ENCODE measurements at places on chromosomes 3 and 15.

GRCh38 chr15:49923671-49924070, 195.4 kb downstream of the ATP8B4 start:
- peak; percentile 71 for ATAC-seq

DNA sequence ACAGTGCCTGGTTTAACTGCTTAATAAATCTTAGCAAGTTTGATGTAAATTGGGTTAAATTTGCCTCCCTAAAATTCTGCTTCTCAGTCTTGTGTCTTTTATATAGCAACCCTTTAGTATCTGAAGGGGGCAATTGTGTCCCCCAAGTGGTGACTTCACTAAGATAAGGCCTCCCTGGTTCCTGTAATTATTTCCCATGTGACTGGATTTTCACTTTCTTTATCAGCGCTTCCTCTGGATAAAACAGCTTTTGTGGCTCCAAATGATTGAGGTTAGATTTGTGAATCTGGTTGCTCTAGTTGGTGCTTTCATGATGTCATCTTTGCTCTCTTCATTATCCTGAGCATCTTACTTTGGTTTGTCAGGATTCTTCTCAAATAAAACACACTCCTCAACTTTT, 334.3 kb upstream of the CTDSPL start:
- no peak for ATAC-seq

DNA sequence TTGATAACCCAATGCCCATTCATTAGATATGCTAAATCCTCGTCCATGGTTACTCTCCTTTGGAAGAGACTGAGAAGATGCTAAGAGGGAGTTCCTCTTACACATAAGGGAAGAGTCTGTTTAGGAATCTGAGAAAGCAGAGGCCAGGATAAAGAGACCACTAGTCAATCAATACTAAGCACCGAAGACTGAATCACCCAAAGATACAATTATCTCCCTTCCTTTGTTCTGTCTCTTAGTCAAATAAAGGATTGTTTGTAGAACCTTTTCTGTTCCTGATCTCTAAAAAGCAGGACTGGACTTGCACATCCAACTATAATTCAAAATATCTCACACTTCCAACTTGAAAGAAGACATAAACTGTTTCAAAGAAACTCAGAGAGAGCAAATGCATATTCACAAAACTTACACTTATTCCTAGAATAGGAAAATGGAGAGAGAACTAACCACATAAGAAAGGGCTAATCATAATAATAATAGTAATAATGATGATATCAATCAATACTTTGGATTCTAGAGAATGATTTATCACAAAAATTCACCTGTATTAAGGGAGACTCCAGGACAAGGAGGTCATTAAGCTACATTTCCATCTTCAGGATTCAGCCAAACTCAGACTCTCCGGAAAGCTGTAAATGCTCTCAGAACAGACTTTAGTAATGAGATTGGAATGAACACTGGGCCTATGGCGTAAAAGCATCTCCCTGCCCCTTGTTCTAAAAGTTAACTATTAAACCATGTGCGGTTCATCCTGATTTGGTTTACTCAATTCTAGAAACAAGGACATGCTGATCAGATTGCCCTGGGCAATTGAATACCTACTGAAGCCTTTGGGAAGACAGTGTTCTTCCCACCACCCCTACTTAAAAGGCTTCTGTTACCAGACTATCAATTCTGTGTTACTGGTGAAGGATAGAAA, 401.5 kb downstream of the ZBTB20 start:
- peak; percentile 12 for ATAC-seq

DNA sequence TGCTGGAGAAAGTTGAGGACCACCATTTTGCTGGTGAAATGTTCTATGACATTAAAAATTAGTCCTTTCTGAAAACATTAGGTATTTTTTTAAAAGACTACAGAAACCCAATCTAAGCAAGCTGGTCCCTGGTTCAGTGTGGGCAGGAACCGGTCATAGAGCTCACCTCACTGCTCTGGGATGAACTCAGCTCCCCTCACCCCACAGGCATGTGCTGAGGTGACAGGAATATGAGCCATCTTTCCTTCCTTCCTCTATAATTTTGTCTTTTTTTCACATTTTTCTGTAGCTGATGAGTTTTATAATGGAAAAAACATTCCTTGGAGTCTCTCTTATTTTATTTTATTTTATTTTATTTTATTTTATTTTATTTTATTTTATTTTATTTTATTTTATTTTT, 8.2 kb upstream of the LRRC15 start:
- ATAC-seq = no peak

- ATAC-seq = peak; percentile 17
These were observed 513.7 kb downstream of the FOXP1 start for GRCh38 chr3:71069797-71070196.

DNA sequence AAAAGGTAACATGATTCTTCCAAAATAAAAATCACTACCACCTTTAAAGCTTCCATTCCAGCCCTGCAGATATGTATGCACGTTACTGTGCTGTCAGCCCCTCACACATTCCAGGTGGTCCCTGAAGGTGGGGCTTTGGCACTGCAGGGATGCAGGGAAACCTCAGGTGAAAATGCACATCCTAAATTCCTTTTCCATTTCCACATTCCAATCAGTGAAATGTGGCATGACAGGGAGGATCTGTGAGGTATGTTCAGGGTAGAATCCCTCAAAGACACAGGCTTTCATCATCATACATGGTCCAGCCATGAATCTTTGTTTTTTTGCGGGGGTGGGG, 45.3 kb downstream of the CCR4 start:
- ATAC-seq = no peak

- ATAC-seq = peak; percentile 29
These were observed 835 bp downstream of the SEMA5B start for GRCh38 chr3:123026565-123027291.

GRCh38 chr3:14549256-14549919, 9.2 kb upstream of the GRIP2 start:
- no peak for ATAC-seq

DNA sequence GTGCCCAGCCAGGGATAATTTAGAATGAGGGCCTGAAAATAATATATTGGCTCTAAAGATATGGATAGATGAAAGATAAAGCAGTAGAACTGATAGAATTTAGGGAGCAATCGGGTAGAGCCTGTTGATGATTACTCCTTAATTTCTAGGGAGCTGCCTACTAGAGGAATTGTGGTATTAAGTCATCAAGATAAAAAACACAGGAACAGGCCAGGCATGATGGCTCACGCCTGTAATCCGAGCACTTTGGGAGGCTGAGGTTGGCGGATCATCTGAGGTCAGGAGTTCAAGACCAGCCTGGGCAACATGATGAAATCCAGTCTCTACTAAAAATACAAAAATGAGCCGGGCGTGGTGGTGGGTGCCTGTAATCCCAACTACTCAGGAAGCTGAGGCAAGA, 130.4 kb downstream of the PCCB start:
- no peak for ATAC-seq

DNA sequence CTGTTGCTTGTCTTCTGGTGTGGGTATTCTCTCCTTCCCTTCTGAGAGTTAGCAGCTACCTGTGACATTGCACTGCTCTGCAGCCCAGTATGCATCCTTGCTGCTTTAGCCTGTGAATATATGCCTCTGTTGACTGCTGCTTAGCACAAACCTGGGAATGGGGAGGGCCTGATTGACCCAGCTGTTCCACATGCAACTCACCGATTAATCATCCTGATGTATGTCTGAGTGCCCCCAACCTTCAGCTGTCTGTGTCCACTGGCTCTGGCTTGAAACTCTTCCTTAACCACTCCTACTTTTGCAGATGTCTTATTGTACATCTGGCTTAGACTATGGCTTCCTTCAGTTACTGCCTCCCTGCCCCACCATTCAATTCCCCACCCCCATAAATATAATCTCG, 119.1 kb downstream of the RASA2 start:
- no peak for ATAC-seq

DNA sequence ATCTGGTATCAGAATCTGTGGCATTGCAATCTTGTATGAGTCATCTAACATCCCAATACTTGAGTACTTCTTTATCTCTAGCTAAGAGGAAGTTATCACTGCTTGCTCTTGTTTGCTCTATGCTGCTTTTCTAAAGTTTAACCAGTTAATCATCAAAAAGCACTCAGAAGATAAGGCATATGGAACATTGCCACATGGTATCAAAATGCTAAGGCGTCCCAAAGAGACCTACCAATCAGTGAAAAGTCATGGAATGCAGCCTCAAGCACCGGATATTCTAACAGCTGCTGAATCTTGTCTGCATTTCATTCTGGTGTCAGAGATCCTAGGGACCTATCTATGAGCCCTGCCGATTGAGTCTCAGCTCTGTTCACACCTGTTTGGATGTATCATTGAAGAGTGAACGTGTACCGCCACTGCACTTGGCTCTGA, 192.8 kb downstream of the ARPP21 start:
- ATAC-seq = no peak

DNA sequence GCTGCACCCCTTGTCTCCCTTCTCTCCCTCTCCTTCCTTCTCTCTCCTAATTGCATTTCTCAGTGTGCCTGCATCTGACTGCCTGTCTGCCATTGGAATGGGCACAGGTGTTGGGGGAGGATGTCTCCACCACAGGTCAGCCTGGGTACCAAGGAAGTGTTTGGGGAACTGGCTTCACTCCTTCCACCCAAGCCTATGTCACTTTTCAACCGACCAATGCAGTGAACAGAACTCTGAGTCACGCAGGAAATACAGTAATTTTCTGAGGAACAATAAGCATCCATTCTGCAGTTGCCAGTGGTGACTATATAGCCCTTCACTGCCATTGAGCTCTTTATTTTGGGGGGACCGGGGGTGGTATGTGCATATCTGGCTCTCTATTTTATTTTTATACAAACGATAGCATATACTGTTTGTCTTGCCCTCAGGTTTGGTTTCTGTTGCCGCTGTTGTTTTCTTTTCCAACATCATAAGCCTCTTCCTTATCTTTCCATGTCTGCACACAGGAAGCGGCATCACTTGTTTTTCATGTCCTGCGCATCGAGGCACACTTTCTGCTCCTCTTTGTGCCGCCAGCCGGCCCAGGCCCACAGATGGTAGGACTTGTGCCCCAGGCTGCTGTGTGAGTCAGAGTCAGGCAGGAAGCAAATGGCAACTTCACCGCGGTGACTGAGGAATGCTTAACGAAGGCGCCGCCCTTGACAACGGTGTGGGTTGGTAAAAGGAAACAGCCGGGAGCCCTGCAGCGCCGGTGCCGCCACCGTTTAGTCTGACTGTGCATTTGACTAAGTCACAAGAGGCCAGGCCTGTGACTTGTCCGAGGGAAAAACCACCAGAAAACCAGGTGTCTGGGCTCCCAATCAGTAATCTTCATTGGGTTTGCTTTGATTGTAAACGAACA, 21.1 kb upstream of the CDCP1 start:
- peak; percentile 100 for ATAC-seq

GRCh38 chr3:186922790-186923189, 7.5 kb upstream of the ST6GAL1 start:
- ATAC-seq = no peak

DNA sequence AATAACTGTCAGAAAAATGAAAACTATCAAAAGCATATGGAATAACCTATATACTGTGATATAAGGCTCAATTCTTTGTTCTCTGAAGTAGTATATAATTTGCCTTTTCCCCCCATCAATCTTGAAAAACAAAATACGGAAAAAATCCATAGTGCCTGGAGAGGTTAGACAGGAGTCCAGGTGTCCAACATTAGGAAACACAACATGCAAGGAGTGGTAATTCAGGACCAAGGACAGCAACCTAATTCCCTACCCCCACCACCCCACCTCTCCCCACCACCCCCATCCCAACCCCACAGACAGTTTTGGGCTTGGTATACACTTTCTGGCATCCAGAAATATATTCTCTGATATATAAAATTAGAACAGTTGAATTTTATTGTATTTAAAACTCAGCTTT, 55.1 kb upstream of the SLC25A26 start:
- ATAC-seq = no peak

GRCh38 chr15:85458764-85459163, 78.4 kb downstream of the AKAP13 start:
- no peak for ATAC-seq

GRCh38 chr3:102909904-102910303, 475.1 kb downstream of the ZPLD1 start:
- no peak for ATAC-seq

- no peak for ATAC-seq
These were observed 47.6 kb downstream of the ANKRD28 start for GRCh38 chr3:15750143-15750542.

- ATAC-seq = no peak
These were observed 247.4 kb upstream of the TRIM42 start for GRCh38 chr3:140430494-140430893.

DNA sequence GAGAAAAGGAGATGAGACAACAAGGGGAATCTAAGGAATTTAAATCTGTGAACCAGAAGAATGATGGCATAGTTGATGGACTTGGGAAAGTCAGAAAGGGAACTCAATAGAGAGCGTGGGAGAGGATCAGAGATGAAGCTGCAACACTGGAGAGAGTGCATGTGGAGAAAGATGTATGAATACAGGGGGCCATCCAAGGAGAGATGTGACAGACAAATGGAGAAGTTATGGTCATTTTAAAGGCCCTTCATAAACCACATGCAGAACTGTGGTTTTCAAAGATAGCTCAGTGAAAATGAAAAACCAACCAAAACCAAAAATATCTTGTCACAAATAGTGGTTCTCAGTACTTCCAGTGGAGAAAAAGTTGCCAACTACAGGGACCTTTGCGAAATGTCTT, 265.2 kb downstream of the SUCLG2 start:
- no peak for ATAC-seq

GRCh38 chr3:128486681-128487537, 6.1 kb downstream of the GATA2 start:
- ATAC-seq = no peak

GRCh38 chr3:48826451-48826850, 21.2 kb downstream of the PRKAR2A start:
- peak; percentile 86 for ATAC-seq

GRCh38 chr15:91281947-91282346, 181.9 kb downstream of the SV2B start:
- ATAC-seq = peak; percentile 28

DNA sequence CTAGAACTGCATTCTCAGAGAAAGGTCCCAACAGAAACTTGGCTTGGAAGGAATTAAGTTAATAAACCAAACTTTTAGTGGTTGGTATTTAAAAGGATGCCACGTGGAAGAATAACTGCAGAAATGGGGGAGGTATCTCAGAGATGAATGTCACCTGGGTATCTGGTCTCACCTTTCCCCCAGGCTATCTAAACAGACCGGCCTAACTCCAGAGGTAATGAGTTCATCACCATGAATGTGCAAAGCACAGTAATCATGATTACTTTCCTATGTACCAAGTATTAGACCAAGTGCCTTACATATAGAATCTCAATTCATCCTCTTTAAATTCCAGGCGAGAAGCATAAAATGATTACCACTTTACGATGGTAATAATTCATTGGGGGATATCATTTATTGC, 80.8 kb downstream of the FBN1 start:
- ATAC-seq = no peak

- no peak for ATAC-seq
These were observed 59.9 kb upstream of the CGNL1 start for GRCh38 chr15:57316451-57316850.

DNA sequence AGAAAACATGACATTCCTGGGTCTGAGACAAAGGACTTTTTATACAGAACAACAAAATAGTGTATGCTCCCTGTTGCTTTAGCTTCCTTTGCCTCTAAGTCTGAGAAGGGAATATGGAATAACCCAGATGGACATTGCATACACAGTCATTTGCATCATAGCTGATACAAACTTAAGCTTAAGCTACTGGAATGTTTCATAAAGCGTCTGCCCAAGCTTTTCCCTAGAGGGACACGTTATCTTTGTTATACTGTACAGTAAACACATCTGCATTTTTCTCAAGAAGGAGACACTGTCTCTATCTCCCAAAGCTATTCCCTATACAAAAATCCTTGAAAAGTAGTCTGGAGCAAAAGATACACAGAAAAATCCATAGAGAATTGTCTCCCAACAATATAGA, 775.0 kb downstream of the DIPK2A start:
- no peak for ATAC-seq

- no peak for ATAC-seq
These were observed 59.9 kb upstream of the RASGRP1 start for GRCh38 chr15:38624244-38625205.

All from motor neuron (in vitro differentiated cells).